ENCODE measurements at places on chromosomes 1 and 21. TPM values are rescaled to one million over a fixed set of nuclear protein-coding genes. Genes with fewer than 3 reads are reported as not detected.

DNA sequence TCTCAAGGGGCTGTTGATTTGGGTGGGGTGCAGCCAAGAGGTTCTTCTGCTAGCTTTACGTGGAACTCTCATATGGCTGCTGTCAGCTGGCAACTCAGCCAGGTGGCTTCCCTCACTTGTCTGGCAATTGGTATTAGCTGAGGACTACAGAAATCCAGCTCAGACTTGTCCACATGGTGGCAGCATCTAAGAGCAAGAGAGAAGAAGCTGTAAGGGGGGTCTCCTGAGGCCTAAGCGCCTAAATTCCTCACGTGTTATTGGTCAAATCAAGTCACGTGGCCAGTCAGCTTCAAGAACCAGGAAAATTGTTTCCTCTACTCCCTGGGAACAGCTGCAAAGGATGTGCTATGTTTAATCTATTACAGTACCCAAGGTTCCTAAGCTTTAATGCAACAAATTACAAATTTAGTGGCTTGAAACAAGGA lies 4.2 kb upstream of the DYRK3 start:
- no peaks in the 10 kb centered on the region for H3K27me3 ChIP-seq
- H3K4me3 ChIP-seq: no peak overlapping the region
- DNase-seq: peak; percentile 75
- H3K4me1 ChIP-seq: peaks cover 17% of the 10 kb centered on the region
- no peaks in the 10 kb centered on the region for H3K36me3 ChIP-seq
- H3K27ac ChIP-seq: no peak overlapping the region

GRCh38 chr1:210598135-210598652 lies 269.5 kb downstream of the HHAT start:
- DNase-seq: peak; percentile 61
- H3K4me1 ChIP-seq: no peaks in the 10 kb centered on the region
- no peak overlapping the region for H3K4me3 ChIP-seq
- H3K27ac ChIP-seq: peak overlapping the region; percentile 58
- H3K36me3 ChIP-seq: no peaks in the 10 kb centered on the region

GRCh38 chr1:59453297-59453968 lies 156.5 kb downstream of the FGGY start:
- H3K4me1 ChIP-seq: no peaks in the 10 kb centered on the region
- H3K4me3 ChIP-seq: no peak overlapping the region
- H3K36me3 ChIP-seq: no peaks in the 10 kb centered on the region
- DNase-seq: no peak
- H3K27me3 ChIP-seq: no peaks in the 10 kb centered on the region

DNA sequence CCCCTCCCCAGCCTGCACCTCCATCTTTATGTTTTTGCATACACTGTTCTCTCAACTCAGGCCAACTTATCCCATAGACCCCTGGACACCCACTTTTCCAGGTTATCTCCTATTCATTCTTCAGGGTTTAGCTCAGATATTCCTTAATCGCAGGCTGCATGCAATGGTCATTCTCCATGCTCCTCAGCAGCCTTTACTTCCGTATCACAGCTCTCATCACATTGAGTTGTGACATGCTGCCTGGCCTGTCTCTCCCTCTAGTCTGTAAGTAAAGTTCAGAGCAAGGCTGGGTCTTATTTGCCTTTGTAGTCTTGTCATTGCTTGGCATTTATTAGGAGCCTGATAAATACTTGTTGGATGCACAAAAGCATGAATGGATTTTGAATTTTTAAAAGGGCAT lies 6.9 kb downstream of the DNAJC6 start:
- H3K4me3 ChIP-seq: no peak overlapping the region
- H3K4me1 ChIP-seq: no peaks in the 10 kb centered on the region
- H3K27me3 ChIP-seq: no peaks in the 10 kb centered on the region
- no peak for DNase-seq

- no peaks in the 10 kb centered on the region for H3K27me3 ChIP-seq
- DNase-seq: peak; percentile 80
- H3K36me3 ChIP-seq: peaks cover 16% of the 10 kb centered on the region
- H3K4me1 ChIP-seq: peaks cover 21% of the 10 kb centered on the region
- peak overlapping the region; percentile 96 for H3K4me3 ChIP-seq
Observed at GRCh38 chr1:226737819-226738420, 1.2 kb downstream of the ITPKB start.

Gene ZBTB8A
- total RNA-seq: 4.9 TPM

DNA sequence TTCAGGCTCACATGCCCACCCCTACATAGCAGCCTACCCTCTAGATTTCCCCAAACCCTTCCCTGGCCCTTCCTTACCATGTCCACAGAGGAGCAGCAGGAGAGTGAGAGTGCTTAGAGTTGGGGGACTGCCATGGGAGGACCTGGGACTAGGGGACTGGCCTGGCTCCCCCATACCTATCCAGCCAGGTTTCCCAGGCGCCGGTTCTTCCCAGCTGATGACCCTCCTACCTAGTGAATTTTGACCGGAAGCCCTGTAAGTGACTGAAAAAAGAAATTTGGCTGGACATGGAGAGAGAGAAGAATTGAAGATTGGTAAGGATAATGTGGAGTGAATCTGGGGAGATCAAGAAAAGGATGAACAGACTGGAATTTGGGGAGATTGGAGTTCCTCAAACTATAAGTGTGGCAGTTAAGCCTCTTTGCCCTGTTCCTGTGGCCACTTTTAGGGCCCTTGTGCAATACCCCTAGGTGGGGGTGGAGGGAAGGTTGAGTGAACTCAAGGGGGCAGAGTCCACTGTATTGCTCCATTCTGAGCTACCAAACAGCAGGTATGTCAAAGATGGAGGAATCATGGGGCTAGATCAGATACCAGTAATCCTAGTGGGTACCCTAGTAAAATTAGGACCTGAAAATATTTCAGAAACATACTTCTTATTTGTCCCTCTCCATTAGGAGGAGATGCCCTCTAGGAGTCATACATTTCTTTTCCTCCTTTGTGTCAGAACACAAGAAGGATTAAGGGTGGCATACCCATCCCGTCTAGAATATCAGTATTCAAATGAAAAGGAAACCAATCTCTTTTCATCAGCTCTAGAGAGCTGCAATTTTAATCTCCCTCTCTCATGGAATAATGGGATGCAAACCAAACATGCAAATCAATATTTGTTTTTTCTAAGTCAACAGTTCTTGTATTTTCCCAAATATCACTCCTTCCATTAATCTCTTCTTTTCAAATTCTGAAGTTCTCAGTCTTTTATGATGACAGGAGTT lies 1.2 kb downstream of the HJV start:
- no peak overlapping the region for H3K4me3 ChIP-seq
- no peaks in the 10 kb centered on the region for H3K36me3 ChIP-seq
- DNase-seq: no peak
- H3K27me3 ChIP-seq: peaks cover 7% of the 10 kb centered on the region
- no peak overlapping the region for H3K27ac ChIP-seq

DNA sequence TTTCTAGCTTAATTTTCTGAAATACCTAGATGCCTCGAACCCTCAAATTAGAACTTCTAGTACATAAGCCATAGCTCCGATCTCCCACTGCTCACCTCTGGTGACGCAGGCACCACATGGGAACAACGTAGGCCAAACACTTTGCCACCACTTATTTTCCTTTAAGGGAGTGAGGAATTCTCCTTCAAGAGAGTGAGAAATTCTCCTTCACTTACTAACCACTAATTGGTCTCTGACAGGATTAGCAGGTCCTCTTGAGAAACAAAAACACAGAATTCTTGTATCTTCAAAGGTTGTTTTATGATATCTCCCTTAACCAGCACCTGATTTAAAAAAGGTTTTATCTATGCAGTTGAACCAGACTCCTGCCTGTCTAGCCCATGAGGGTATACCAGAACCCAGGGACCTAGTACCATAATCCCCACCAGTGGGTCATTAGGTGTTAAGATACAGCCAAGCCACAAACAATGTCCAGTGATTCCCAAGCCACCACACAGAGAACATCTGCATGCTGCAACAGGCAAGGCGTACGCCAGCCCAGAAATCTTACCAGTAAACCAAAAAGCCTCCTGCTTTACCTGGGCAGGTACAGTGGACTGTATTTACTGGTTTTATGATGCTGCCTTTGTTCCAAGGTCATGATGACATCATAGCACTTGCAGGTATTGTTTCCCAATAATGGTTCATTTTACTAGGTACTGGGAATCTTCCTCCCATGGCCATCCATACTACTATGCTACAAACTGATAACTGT lies 20.3 kb upstream of the CXADR start:
- no peak for DNase-seq
- H3K27ac ChIP-seq: no peak overlapping the region
- no peak overlapping the region for H3K4me3 ChIP-seq
- no peaks in the 10 kb centered on the region for H3K27me3 ChIP-seq

Gene SYTL1
- total RNA-seq: 37.1 TPM
